ENCODE measurements at places on chromosomes 2 and 18.

- DNase-seq = no peak
These were observed 1004.9 kb upstream of the ZEB2 start for GRCh38 chr2:145524836-145525235.

GRCh38 chr2:115913921-115914320 is 1471.5 kb downstream of the DPP10 start:
- no peak for DNase-seq

GRCh38 chr18:12886498-12887126 is 2.6 kb upstream of the PTPN2 start:
- no peak for DNase-seq

DNA sequence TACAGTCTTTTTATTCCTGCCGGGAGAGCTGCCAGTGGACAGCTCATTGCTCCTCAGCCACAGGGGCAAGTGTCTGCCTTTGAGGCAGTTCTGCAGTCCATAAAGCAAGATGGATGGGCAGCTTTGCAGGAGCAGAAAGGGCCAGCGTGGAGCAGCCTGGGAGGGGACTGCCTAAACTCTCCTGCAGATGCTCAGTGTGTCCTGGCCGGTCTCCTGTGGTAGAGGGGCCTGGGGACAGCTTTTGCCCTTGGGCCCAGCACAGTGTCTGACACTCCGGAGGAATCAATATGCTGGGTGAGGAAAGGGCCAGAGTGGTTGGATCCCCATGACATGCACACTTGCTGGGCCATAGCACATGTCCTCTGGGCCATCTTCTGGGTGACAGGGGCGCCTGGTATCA is 65.7 kb upstream of the DAPL1 start:
- no peak for DNase-seq

- no peak for DNase-seq
These were observed 6.4 kb upstream of the ATP9B start for GRCh38 chr18:79062806-79063205.

DNA sequence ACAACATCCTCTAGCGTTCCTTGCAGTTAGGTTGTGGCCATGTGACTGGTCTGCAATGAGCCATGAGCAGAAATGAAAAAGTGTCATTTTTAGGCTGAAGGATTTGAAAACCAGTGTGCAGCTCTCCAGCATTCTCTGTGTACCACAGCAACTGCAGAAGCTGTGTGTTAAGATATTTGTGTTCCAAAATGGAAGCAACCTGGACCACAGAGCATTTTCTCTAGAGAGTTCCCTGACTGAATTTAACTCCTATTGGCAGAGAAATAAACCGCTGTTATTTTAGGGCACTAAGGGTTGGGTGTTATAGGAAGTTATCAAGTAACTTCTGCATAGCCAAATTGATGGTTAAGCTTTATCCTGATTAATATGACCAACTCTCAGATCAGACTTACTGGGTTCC is 257.2 kb upstream of the THUMPD2 start:
- no peak for DNase-seq

- no peak for DNase-seq
These were observed 33.6 kb downstream of the EHD3 start for GRCh38 chr2:31267437-31268120.

GRCh38 chr2:15074751-15075700 is 442.5 kb downstream of the LRATD1 start:
- DNase-seq = no peak

DNA sequence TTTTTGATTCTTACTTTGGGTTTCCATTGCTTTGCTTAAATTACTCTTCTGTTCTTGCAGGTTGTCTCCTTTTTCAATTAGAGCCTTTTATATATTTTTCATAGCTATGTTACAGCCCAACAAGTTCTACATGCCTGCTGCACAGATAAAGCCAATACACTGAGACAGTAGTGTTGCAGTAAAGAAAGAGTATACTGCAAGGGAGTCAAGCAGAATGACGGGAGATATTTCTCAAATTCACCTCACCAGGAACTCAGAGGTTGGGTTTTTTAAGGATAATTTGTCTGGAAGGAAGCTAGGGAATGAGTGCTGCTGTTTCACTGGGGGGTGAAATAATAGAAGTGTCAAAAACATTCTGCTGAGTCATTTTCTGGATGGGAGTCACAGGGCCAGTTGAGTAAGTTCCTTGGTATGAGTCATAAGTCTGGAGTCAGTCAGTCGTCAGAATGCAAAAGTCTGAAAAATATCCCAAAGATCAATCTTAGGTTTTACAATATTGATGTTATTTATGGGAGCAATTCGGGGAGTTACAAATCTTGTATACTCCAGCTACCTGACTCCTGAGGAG is 193.0 kb upstream of the RGPD4 start:
- peak; percentile 94 for DNase-seq

DNA sequence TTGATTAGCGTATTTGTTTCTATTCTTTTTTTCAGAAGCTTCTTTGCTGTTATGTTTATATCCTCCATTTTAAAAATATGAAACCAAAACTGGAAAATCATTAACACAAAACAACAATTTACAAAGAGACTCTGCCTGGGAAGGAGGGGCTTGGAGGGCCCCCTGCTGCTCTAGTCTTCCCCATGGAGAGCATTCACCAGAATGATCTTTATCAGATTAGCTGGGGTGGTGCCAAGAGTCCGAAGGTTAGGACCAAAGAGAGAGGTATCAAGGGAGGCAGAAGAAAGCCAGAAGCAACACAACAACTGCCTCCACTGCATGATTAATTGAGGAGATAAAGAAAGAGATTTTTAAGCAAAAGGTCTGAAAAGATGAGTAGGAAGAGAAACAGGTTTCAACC is 218.6 kb downstream of the IRS1 start:
- DNase-seq = no peak

DNA sequence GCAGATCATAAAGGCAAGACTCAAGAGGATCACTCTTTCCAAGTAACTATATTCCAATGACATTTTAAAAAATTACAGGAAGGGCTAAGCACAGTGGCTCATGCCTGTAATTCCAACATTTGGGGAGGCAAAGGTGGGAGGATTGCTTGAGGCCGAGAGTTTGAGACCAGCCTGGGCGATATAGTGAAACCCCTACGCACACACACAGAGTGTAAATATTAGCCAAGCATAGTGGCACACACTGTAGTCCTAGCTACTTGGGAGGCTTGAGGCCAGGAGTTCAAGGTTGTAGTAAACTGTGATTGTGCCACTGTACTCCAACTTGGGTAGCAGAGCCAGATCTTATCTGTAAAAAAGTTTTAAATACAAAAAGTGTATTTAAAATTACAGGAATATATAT is 450.2 kb upstream of the NRP2 start:
- no peak for DNase-seq

DNA sequence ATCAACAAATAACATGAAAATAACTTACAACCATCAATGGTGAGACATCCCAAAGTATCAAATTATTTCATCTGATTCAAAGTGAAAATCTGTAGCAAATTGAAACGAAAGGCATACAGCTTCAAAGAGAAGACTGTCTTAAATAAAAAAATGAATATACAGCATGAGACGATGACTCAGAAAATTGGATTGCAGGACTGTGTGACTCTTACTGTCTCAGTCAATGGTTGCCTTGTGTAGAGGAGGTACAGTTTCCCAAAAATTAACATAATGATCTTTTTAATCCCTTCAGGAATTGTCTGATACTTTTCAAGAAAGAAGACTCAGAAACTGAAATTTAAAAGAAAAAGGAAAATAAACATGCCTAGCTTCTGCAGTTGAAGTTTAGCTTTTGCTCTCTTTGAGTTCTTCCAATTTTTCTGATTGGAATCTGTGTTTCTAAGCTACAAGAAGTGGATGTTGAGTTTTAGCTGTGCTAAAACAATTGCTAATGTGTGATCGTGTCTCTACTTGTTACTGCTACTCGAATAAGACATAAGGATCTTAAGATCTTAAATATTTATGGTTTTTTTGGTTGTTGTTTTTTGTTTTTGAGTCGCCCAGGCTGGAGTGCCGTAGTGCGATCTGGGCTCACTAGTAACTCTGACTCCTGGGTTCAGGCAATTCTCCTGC is 41.1 kb upstream of the EPB41L3 start:
- peak; percentile 82 for DNase-seq
